ENCODE measurements at places on chromosomes 4 and X. TPM values are rescaled to one million over a fixed set of nuclear protein-coding genes. Genes with fewer than 3 reads are reported as not detected.

Gene APLN
- total RNA-seq = not detected

Gene FHDC1
- total RNA-seq = not detected

Gene FABP2
- total RNA-seq = not detected

Gene TEX13C
- not detected for total RNA-seq

Gene LRCH2
- not detected for total RNA-seq

Gene SMIM10
- not detected for total RNA-seq

Gene NHS
- total RNA-seq = 0.36 TPM

Gene CETN2
- total RNA-seq = 5.1 TPM

Gene SLITRK2
- not detected for total RNA-seq

Gene SPANXN4
- not detected for total RNA-seq

Gene NLGN3
- 3.4 TPM for total RNA-seq

Gene NAP1L3
- total RNA-seq = 7.6 TPM

- no peak for DNase-seq
Observed at GRCh38 chr4:37245391-37245954, 930 bp downstream of the NWD2 start.

DNA sequence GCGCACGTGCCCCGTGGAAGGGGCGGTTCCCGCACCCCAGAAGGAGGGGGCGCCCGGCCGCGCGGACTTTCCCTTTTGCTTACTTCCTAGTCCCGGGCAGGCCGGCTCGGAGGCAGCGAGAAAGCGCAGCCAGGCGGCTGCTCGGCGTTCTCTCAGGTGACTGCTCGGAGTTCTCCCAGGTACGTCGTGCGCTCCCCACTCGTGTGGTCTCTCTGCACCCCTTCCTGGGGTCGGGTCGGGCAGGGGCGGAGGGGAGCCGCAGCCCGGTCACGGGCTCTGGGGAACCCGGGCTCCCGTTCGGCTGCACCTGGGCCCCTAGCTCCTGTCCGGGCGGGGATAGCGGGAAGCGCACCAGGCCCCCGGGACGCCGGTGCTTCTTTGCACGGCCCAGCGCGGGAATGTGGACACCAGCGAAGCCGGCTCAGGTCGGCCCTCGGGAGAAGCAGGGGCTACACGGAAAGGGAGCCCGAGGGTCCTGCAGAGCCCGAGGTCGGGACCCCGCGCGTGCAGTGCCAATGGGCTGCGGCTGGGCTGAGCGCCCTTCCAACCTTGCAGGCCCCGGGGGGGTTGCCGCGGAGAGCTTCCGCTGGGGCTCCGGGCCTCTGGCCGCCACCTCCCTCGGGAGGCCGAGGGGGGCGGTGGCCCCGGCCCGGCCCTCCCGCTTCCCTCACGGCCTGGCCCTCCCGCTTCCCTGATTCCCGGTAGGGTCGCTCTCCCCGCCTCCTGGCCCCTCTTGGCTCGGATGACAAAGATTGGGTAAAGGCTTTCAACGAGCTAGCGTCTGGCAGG lies at the start of gene TLR2:
Gene TLR2 (plus strand): TSS at position 99 of the 789 bp plus-strand sequence. CDS start 18,628 bp downstream, outside the sequence.
- peak; percentile 46 for DNase-seq

DNA sequence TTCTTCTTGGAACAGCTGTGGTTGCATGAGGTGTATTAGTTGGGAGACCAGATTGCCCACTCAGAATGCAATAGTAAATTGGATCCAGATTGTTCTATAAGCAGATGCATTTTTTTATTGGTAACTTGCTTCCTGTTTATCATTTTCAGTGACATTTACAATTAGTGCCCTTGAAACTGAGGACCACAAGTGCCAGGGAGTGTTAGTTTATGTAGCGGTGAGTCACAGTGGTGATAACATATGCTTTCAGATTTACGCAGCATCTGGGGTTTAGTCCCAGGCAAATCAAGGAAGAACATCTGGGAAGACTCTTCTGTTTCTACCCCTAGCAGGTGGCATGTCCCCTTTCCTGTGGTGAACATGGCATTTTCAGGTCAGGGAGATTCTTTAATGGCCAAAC lies 24.1 kb downstream of the FRMPD4 start:
- DNase-seq = no peak

- DNase-seq = no peak
Observed at GRCh38 chr4:108213308-108213707, 44.6 kb upstream of the LEF1 start.

- no peak for DNase-seq
Observed at GRCh38 chr4:133440404-133440803, 291.3 kb downstream of the PCDH10 start.

DNA sequence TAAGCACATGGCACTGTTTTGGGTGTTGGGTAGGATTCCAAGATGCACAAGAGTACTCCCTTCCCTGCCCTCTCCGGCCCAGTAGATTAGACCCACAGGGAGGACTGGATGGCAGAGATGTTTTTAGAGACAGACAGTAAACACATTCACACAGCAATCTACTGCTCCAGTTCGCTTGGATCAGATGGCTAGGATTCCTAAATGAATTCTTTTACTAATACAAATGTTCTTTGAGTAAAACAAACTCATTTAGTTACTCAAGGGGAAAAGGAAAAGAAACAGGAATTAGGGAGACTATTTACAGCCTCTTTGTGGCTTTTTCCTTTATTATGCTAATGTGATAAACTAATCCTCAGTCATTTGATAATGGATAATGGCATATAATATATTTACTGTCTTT lies 5.9 kb downstream of the SNX25 start:
- DNase-seq = no peak

GRCh38 chr4:159778298-159778697 lies 675.4 kb downstream of the RAPGEF2 start:
- DNase-seq = no peak

DNA sequence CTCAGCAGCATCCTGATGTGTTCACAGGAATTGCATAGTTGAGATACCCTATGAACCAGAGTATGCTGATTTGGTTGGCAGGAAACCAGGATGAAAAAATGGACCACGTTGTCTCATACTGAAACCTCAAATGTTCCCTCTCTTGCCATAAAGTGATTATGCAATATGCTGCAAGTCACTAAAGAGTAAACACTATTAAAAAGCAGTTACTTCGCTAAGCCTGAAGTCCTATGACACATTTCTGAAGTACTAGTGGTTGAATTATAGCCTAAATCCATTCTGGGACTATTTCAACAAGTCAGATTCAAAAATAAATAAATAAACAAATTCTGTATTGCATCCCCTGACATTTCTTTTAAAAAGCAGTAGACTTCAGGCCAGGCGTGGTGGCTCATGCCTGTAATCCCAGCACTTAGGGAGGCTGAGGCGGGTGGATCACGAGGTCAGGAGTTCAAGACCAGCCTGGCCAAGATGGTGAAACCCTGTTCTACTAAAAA lies 106.0 kb upstream of the NAP1L5 start:
- no peak for DNase-seq

- DNase-seq = no peak
Observed at GRCh38 chrX:64792598-64793337, 183.5 kb downstream of the ZC4H2 start.

DNA sequence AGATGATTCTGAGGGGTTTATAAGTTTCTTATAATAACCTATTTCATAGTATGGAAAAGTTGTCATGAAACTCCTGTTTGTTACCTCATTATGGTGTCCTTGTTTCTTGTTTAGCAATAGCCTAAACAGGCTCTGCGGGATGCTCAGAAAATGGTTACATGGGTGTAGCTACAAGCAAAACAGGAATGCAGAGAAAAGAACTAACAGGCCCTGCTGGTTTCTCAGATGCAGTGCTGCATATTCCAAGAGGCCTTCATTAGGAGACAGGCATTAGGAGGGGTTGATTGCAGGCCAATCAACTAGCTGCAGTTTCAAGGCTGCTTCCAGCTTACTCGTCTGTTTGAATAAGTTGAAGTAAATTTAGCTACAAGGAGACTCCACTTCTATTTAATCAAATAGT lies 37.6 kb upstream of the HPGD start:
- DNase-seq = no peak

- DNase-seq = no peak
Observed at GRCh38 chr4:184102488-184102887, 115.2 kb downstream of the ENPP6 start.

GRCh38 chr4:141416219-141416618 lies 195.5 kb downstream of the ZNF330 start:
- no peak for DNase-seq

- DNase-seq = no peak
Observed at GRCh38 chrX:140292188-140292587, 212.7 kb downstream of the SOX3 start.

GRCh38 chr4:78923464-78924312 lies 15.6 kb downstream of the PAQR3 start:
- no peak for DNase-seq

GRCh38 chrX:152343306-152343705 lies 107.8 kb downstream of the GABRA3 start:
- DNase-seq = no peak

DNA sequence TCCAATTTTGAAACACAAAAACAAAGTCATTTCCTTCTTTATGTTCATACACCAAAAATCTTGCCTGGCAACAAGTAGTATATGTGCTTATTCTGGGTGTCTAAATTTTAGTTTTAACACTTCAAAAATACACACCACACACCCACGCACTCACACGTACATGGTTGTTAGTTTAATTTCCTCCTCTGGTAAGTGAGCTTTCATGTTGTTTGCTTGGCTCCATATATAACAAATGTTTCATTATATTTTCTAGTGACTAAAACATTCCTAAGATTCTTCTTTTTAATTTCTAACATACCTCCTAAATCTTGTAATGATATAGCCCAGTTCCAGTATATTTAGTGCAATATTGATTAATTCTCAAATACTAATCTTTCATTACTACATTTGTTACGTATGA lies 80.9 kb downstream of the PRDM5 start:
- no peak for DNase-seq

GRCh38 chr4:123359449-123360315 lies 36.9 kb upstream of the SPRY1 start:
- DNase-seq = no peak

DNA sequence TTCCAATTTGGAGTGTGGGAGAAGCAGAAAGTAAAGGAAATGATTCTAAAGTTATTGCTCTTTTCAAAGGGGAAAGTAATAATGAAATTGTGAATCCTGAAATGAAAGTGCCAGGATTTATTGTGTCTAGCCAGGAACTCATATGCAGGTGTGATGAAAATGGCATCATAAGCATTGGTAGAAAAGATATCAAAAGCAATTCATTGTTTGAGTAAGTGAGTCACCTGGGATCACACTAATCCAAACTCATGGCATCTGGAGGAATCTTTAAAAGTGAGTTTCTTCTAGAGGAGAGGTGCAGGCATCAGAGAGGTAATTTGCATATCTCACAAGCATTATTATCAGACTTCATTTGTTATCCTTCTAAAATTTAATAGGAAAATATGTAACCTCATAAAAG lies 84.7 kb downstream of the LARP7 start:
- no peak for DNase-seq

DNA sequence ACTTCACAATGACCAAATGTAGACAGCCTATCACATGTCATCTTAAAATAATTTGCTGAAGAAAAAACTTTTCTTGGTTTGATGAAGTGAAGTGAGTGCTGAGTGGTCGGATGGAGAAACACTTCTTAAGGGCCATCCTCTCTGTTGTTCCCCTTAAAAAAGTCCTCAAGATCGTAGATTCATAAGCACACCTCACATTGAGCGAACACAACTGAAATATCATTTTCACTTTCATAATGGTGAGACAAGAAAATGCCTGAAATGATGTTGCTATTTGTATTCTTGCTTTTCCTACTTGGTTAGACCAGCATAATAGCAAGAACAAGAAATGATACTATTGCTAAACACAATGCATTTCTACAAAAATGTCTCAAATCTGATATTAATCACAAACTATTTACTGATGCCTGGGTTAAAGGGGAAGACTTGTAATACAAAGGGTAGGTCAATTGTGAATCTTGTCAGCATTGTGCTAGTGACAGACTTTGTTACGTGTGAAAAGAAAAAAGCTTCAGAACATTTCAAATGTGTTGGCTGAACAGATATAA lies 305.6 kb upstream of the NR3C2 start:
- no peak for DNase-seq

DNA sequence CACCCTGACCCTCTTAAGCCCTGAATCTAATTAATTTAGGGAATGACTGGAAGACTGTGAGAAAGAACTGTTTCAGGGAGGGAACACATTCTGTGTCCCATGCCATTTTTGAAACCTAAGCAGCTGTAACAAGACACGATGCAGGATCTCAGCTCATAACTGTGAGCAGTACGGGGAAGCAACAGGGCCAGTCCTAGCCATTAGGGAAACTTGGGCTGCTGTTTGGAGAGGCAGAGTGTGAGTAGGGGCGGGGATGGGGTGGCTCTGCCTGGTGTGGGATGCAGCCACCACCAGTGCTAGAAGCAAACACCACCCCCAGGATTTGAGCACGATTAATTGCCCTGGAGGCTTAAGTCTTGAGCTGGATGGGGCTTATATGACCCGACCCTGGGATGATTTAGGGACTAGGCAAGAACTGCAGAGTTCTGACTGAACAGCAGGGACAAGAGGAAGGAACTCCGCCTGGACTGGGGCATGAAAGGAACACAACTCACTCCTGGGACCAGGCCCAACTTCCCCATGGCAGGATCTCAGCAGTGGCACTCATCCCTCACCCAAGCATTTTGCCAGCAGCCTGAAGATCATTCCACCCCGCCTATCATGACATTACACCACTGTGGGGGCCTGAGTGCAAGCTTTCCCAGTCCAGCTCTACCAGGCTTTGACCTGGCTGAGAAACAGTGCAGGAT lies 43.1 kb downstream of the ATRX start:
- DNase-seq = no peak

GRCh38 chr4:175062183-175062592 lies 144.0 kb downstream of the ADAM29 start:
- DNase-seq = no peak

- DNase-seq = no peak
Observed at GRCh38 chrX:119158226-119158625, 30.6 kb upstream of the KIAA1210 start.

DNA sequence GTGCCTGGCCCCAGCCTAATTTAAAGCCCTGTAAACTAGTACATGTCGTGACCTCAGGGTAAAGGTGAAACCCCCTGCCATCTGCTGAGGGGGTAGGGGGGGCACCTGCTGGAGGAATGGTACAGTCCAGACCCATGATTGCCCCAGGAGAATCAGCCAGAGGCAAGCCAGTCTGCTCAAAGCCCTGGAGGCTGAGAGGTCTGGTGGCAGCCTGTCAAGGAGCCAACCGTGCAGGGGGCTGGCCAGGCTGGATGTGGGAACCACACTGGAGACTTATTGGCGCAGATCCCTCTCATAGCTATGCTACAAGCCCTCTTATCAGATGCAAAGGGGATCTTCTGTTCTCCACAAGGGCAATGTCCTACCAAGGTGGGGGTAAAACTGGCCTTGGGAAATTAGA lies 31.4 kb upstream of the PJA1 start:
- DNase-seq = no peak

DNA sequence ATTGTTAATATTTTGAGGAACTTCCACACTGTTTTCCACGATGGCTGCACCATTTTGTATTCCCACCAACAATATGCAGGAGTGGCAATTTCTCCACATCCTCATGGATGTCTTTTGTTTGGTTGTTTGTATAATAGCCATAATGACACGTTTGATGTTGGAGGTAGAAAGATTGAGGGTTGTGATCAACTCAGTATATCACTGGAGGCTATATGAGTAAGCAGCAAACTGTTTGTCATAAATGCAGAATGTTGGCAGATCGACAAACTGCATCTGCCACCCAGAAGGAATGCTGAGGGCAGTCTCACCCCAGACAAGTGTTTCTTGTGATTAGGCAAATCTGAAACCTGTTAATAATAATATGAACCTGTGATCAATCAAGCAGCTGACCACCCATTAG lies 243.9 kb upstream of the WDFY3 start:
- no peak for DNase-seq
